ENCODE measurements at places on chromosomes 6 and 20.
A peak's percentile ranks its signal among the peaks of the same experiment; 100 is the strongest.

GRCh38 chr20:8097307-8097706 lies 34.8 kb upstream of the PLCB1 start:
- no peak for DNase-seq

DNA sequence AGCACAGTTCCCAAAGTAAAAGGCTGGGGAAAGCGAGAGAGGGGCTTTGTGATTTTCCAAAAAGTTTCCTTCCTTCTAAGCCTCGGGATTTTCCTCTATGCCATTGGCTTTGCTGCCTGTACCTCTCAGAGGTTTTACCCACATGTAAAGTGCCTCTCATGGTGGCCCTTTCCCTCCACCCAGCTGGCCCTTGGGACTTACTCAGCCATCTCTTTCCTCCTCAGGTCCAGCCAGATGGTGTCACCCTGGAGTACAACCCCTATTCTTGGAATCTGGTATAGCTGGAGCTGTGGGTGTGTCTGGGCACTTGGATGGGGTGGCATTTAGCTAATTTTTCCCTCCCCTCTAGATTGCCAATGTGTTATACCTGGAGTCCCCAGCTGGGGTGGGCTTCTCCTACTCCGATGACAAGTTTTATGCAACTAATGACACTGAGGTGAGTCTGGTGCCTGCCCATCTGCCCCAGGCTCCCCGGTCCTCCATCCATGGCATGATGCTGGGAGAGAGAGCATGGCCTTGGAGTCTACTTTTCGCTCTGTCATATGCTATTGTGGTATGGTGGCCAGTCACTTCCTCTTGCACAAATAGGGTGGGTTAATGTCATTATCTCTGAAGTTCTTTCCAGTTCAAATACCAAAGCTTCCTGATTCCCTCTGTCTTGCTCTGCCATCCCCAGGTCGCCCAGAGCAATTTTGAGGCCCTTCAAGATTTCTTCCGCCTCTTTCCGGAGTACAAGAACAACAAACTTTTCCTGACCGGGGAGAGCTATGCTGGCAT lies 1.1 kb downstream of the CTSA start:
- peak; percentile 48 for DNase-seq

DNA sequence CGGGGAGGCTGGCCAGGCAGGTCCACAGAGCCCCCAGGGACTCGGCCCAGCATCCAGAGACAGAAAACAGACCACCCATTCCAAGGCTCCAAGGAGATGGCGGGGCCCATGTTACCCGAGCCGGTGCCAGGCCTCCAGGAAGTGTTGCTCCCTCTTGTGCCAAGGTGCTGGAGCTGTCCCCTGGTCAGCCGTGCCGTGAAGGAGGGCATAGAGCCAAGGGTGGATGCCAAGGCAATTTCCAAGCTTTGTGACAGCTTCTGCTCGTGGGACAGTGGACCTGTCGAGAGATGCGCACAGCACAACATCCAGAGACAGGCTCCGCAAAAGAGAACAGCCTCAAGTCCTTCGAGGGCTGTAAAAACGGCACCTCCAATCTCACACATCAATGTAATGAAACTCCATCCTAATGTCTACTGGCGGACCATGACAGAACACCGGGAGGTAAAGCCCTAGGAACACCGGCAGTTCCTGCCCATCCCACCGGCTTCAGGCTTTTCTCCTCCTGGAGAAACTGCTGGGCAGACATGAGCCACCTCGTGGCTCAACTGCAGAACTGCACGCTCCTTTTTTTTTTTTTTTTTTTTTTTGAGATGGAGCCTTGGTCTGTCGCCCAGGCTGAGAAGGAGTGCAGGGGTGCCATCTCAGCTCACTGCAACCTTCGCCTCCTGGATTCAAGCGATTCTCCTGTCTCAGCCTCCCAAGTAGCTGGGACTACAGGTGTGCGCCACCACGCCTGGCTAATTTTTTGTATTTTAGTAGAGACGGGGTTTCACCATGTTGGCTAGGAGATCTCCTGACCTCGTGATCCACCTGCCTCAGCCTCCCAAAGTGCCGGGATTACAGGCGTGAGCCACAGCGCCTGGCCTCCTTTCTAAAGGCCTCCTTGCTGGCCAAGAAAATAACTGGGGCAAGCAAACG lies 30.9 kb upstream of the AVP start:
- DNase-seq, result peak; percentile 81

GRCh38 chr6:166317261-166318212 lies 9.3 kb upstream of the PRR18 start:
- DNase-seq, result no peak

GRCh38 chr20:38184101-38184500 lies 19.0 kb upstream of the TGM2 start:
- no peak for DNase-seq

DNA sequence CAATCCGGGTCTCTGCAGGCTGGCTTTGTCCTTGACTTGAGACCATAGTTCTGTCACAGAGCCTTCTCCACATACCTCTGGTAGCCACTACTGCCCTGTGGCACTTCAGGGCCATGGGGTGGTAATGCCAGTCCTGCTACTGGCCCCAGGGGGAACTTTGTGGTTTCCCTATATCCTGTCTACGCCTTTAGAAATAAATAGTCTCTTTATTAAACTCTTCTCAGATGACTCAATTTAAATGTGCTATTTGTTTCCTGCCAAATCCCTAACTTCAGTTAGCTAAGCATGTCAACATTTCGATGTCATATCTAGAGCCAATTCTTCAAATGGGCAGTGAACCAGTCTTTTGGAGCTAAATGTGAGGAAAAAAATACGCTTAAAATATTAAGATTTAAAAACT lies 60.1 kb downstream of the SEL1L2 start:
- no peak for DNase-seq

GRCh38 chr6:166202321-166202733 lies 34.7 kb upstream of the TBXT start:
- DNase-seq, result no peak

GRCh38 chr20:53773792-53774401 lies 180.3 kb upstream of the ZNF217 start:
- DNase-seq, result no peak

GRCh38 chr6:52243282-52243893 lies 912 bp downstream of the IL17F start:
- no peak for DNase-seq

DNA sequence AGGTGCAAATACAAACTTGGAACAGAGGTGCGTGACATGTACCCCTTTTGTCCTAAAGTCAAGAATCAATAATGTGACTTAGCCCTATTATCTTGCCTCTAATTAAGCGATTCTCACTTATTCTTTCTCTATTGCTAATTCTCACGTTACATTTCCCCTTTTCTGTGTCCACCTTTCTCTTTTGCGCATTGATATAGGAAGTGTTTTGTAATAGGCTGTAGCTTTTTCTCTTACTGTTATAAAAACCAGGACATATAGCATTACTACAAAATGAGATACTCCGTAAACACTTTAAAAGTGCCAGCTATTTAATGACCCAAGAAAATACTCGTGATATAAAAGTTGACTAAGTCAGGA lies 669 bp upstream of the TMEM30A start:
- no peak for DNase-seq

GRCh38 chr6:134584847-134585516 lies 267.1 kb upstream of the SGK1 start:
- no peak for DNase-seq

- no peak for DNase-seq
Observed at GRCh38 chr6:39953076-39953618, 18.9 kb upstream of the MOCS1 start.

GRCh38 chr6:159989492-159990480 lies 20.9 kb downstream of the IGF2R start:
- DNase-seq, result no peak

GRCh38 chr6:56911847-56912246 lies 43.1 kb upstream of the BEND6 start:
- DNase-seq, result no peak

DNA sequence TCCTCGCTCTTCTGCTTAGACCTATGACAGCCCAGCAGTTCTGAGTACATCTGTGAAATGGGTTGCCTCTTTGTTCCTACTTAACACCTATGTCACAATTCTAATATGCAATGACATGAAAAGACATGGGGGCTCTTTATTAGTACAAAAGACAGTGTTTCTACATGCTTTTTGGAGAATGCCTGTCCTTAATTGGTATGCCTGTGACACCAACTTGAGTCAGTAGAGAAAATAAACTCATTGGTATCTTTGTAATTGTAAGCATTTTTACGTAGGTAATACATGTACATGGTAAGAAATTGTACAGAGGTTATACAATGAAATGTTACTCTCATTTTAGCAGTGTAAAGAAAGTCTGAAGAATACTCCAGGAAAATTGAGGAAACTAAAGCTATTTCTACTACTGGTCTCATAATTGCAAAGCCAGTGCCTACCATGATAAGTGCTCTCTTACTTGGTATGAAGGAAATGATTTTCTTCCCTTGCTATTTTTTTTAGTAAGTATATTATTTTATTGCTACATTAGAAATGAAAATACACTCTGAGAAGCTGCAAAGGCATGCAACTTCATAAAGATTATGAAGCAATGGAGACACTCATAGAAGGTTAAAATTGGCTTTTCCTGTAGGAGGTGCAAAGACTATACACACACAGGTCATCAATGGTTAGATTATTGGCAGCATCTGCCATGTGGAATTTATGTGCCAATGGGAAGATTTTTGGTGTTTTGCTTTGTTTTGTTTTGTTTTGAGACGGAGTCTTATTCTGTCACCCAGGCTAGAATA lies 4.9 kb upstream of the EEF1A1 start:
- no peak for DNase-seq

GRCh38 chr6:47759364-47759763 lies 22.5 kb upstream of the OPN5 start:
- no peak for DNase-seq

- DNase-seq, result no peak
Observed at GRCh38 chr6:47071681-47072080, 29.5 kb upstream of the ADGRF1 start.

GRCh38 chr20:56928007-56928406 lies 298.9 kb downstream of the TFAP2C start:
- DNase-seq, result no peak

DNA sequence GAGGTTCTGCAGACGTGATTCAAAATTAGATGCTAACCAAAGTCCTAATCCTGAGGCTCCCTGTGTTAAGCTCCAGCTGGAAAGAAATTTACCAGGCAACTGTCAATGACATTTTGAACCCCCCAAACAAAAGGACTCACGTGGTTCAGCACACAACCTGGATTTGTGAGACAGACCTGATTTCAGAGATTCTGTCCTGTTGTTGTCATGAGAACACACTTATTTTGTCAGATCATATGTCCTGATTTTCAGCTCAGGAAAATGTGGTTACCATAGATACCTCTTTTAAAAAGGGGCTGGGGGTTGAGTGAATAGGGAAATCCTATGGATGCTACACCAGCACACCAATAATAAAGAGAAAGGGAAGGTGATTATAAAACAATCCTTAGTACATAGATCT lies 61.6 kb downstream of the MTFR2 start:
- no peak for DNase-seq

DNA sequence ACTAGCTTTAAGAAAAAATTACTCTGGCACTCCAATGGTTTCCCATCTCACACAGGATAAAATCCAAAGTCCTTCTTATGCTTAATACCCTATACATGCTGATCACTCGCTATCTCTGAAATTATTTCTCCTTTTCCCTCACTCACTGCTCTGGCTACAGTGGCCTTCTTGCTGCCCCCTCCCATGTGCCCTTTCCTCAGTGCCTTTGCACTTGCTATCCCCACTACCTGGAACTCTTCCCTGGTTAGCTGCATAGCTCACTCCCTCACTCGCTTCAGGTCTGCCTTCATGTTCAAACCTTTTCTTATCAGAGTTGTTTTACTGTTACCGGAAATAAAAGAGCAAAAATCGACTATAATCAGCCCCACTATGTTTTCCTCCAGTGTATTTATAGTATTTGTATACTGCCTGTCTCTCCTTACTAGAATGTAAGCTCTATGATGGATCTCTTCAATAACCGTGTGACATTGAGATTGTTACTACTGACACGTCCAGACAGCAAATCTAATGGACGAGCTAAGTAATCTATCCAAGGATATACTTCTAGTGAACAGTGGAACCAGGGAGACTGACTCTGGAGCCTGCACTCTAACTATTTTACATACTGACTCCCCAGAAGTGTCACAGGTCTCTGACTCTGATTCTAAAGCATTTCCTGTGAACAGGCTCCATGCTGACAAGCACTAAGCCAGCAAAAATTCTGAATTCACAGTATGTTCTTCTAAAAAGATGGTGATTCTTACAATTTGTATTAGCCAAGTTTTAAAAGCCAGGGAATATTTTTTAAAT lies 25.1 kb downstream of the FKBP5 start:
- DNase-seq, result peak; percentile 34

DNA sequence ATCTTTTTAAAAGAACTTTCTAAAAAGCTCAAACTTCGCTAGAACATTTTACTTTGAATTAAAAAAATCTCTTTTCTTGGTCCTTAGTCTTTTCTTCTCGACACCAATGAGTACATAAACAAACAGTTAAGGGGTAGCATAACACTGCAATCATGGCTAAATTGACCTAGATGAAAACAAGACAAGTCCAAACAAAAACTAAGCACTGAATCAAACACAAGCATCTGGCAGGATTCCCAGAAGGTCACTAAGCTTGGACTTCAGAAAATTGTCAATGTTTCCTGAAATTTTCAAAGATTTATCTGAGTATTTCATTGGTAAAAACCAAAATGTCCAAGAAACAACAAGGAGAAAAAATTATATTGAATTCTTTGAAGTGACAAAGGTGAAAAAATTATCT lies 5.0 kb downstream of the COL21A1 start:
- DNase-seq, result no peak

DNA sequence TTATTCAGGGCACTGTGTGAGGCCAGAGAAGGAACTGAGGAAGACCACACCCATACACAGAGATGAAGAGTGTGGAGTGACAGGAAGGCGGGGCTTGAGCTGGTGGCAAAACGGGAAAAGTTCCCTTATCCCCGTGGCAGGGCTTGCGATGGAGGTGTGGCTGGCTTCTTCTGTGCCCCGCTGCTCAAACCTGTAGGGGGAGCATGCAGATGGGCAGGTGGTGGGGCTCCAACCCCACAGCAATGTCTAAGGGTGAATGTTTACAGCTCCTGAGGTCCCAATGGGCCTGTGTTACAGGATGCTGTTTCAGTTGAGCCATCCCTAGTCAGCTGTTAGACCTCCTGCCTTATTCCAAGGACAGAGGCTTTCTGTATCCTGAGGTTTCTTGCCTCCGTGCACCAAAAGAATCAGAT lies 105.9 kb downstream of the LY86 start:
- DNase-seq, result no peak

Measured in cerebellar cortex (tissue), 1 donor.